ENCODE measurements at places on chromosomes 5 and 9. TPM values are rescaled to one million over a fixed set of nuclear protein-coding genes. Genes with fewer than 3 reads are reported as not detected.

DNA sequence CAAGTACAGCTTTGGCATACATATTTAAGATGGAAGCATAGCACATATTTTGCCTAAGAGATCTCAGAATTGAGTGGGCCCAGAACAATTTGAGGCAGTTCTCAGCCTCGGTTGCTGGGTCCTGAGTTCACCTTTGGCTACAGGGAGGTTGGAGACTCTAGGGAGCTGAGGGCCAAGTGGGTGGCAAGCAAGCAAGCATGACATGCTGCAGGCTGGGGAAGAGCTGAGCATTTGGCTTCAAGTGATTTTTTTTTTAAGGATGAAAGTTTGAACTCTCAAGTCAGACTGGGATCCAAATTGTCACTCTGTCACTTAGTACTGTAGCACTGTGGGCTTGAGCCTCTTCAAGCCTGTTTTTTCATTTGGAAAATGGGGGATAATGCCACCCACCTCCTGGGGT, 160.5 kb downstream of the MED27 start:
- no peak overlapping the region for H3K4me3 ChIP-seq
- no peak for DNase-seq
- peaks cover 6% of the 10 kb centered on the region for H3K4me1 ChIP-seq
- H3K36me3 ChIP-seq: no peaks in the 10 kb centered on the region
- H3K27ac ChIP-seq: no peak overlapping the region

DNA sequence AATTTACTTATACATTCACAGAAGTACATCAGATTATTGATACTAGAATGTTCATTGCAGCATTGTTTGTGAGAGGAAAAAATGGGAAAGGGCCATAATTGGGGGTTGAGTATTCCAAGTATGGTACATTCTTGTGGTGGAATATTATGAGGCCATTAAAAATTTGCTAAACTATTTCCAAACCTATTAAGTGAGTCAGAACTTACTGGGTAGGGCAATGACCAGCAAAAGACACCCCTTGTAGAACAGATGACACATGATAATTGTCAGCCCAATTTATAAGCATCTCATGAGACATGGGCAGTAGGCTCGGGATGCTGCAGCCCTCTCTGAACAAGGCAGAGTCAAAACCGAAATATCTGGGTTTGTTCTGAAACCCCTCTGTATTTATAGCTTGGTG, 192.6 kb upstream of the IL12B start:
- H3K27me3 ChIP-seq: no peaks in the 10 kb centered on the region
- no peak for DNase-seq
- H3K27ac ChIP-seq: no peak overlapping the region
- no peaks in the 10 kb centered on the region for H3K36me3 ChIP-seq
- no peak overlapping the region for H3K4me3 ChIP-seq

DNA sequence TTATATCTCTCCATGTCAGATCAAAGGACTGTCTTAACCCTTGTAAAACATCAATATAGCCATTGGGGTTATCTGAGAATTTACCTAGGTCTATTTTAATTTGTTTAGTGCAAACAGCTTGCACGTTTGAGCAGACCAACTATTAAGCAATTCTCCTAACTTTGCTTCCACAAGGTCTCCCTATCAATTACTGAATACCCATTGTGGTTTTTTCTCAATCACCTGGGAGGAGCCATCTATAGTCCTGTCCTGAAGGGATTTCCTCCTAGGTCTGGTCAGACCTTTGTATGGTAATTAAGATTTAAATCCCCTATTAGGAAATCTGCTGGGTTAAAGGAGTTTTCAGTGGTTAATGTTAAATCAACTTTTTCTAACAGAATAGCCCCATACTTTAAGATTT, 48.9 kb upstream of the S1PR3 start:
- no peak overlapping the region for H3K27ac ChIP-seq
- no peaks in the 10 kb centered on the region for H3K36me3 ChIP-seq
- H3K27me3 ChIP-seq: no peaks in the 10 kb centered on the region
- H3K4me1 ChIP-seq: no peaks in the 10 kb centered on the region

DNA sequence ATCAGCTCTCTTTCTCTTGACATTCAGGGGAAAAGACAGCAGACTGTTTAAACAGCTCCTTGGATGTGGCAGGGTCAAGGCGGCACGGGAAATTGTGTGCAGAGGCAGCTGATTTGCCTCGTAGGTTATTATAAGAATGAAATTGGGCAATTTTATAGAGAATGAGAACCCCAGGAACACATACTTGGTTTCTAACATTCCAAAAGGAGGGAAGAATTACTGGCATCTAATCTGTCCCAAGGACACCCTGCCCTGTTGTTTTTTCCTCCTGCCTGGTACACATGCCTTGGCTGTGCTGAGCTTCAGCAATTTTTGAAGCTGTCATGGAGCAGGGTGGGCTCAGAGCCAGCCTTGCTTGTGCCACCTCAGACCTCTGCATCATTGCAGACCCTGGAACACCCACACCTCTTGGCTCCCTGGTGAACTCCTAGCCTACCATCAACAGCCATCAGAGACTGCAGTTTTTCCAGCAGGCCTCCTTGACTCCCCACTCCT, 143.6 kb downstream of the BOD1 start:
- DNase-seq: no peak
- no peaks in the 10 kb centered on the region for H3K36me3 ChIP-seq
- no peak overlapping the region for H3K27ac ChIP-seq
- H3K27me3 ChIP-seq: peaks cover 3% of the 10 kb centered on the region
- H3K4me3 ChIP-seq: no peak overlapping the region

The TMOD1 gene
- 28.4 TPM for total RNA-seq

- H3K27me3 ChIP-seq: no peaks in the 10 kb centered on the region
- no peak overlapping the region for H3K27ac ChIP-seq
- no peak for DNase-seq
- H3K4me1 ChIP-seq: no peaks in the 10 kb centered on the region
- no peaks in the 10 kb centered on the region for H3K36me3 ChIP-seq
Measured at GRCh38 chr9:82436475-82436874, 447.9 kb downstream of the SPATA31D1 start.

DNA sequence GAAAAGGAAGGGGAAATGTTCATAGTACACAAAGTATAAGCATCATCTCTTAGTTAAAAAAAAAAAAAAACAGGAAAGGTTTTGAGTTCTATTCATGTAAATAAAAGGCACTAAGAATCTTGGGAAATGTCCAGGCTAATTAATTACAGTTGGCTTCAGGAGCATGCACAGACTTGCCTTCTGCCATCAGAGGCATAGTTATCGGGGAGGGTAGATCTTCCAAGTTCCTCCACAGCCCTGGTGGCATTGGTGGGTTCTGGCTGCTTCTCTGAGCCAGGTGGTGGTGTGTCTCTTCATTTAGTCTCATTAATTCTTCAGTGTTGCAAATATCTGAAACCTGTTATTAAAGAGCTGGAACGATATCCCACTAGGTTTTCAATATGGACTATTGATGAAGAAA, 85.2 kb downstream of the TMEM252 start:
- no peaks in the 10 kb centered on the region for H3K4me1 ChIP-seq
- no peaks in the 10 kb centered on the region for H3K36me3 ChIP-seq
- no peak overlapping the region for H3K4me3 ChIP-seq
- DNase-seq: no peak
- H3K27ac ChIP-seq: no peak overlapping the region
- H3K27me3 ChIP-seq: no peaks in the 10 kb centered on the region

The TMEM174 gene
- not detected for total RNA-seq

GRCh38 chr9:134717924-134718645, 76.5 kb downstream of the COL5A1 start:
- no peak overlapping the region for H3K27ac ChIP-seq
- no peaks in the 10 kb centered on the region for H3K4me1 ChIP-seq
- no peak for DNase-seq
- H3K36me3 ChIP-seq: no peaks in the 10 kb centered on the region

DNA sequence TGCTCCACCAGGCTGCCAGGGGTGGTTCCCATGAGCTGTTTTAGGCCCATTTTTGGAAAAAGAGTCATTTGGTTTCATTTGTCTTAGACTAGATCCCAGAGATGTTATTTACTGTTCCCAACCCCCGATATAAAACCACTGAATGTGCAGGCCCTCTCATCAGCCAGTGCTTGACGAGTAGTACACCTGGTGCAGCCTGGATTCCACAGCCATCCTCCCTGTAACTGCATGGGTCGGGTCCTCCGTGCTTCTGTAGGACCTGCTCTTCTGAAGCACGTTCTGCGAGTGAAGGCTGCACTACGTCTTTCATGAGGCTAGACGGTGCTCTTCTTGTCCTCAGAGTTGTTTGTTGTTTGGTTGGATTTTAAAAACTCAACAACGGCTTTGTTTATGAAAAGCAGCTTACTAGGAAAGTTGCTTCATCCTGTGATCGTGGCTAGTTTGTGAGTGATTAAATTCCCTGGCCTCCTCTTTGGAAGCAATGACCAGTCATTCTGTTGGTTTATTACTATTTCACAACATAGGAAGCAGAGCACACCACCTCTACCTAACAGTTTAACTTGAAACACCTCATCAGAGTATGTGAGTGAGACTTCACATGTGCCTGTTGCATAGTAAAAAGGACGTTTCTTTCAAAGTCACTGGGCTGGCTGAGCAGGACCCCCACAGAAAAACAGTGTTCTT, 135.2 kb downstream of the AOPEP start:
- peak overlapping the region; percentile 92 for H3K27ac ChIP-seq
- H3K4me1 ChIP-seq: peaks cover 26% of the 10 kb centered on the region

DNA sequence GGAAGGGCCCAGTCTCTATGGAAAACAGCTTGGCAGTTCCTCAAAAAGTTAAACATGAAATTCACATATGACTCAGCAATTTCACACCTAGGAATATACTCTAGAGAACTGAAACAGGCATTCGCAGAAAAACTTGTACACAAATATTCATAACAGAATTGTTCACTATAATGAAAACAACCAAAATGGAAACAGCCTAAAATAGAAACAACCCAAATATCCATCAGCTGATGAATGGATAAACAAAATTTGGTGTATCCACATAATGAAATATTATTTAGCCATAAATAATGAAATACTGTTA, 4.8 kb upstream of the GPR150 start:
- DNase-seq: peak; percentile 49
- H3K27ac ChIP-seq: peak overlapping the region; percentile 47
- no peaks in the 10 kb centered on the region for H3K27me3 ChIP-seq
- H3K4me1 ChIP-seq: peaks cover 9% of the 10 kb centered on the region
- no peak overlapping the region for H3K4me3 ChIP-seq

- no peak for DNase-seq
- no peaks in the 10 kb centered on the region for H3K4me1 ChIP-seq
- no peaks in the 10 kb centered on the region for H3K27me3 ChIP-seq
- no peaks in the 10 kb centered on the region for H3K36me3 ChIP-seq
- no peak overlapping the region for H3K27ac ChIP-seq
- H3K4me3 ChIP-seq: no peak overlapping the region
Measured at GRCh38 chr9:115367780-115368525, 250.0 kb upstream of the TNC start.

The PLCXD3 gene
- not detected for total RNA-seq

The SLC38A9 gene
- total RNA-seq: 16.5 TPM

The IFNA8 gene
- not detected for total RNA-seq

The BSPRY gene
- 5.6 TPM for total RNA-seq

The AQP7 gene
- total RNA-seq: not detected

The PCDHB2 gene
- total RNA-seq: 0.13 TPM

- DNase-seq: no peak
- no peaks in the 10 kb centered on the region for H3K27me3 ChIP-seq
- no peaks in the 10 kb centered on the region for H3K36me3 ChIP-seq
- no peak overlapping the region for H3K27ac ChIP-seq
- H3K4me3 ChIP-seq: no peak overlapping the region
Measured at GRCh38 chr9:6909181-6909580, 151.4 kb downstream of the KDM4C start.

- no peak for DNase-seq
- H3K4me1 ChIP-seq: no peaks in the 10 kb centered on the region
- no peak overlapping the region for H3K27ac ChIP-seq
- H3K27me3 ChIP-seq: no peaks in the 10 kb centered on the region
- no peak overlapping the region for H3K4me3 ChIP-seq
- no peaks in the 10 kb centered on the region for H3K36me3 ChIP-seq
Measured at GRCh38 chr5:5629607-5629978, 207.1 kb downstream of the ICE1 start.

DNA sequence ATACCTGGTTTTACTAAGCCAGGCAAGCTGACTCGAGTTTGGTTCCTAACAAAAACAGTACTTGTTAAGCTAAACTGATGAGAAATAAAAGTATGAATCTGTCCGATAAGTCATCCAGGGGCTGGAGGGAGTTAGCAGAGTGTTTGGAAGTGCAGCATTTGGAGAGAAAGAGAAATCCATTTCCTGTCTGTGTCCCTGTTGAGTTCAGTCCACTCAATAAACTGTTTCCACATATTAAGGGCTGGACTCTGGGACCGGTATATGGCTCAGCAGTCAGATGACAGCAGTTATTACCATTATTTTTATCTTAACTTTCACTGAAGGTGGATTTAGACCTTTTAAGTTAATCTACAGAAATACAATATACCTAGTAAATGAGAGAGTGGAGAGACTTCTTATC, 130.6 kb upstream of the ADRA1B start:
- H3K27ac ChIP-seq: no peak overlapping the region
- H3K4me3 ChIP-seq: no peak overlapping the region
- H3K36me3 ChIP-seq: no peaks in the 10 kb centered on the region
- H3K4me1 ChIP-seq: no peaks in the 10 kb centered on the region
- no peak for DNase-seq
- H3K27me3 ChIP-seq: no peaks in the 10 kb centered on the region

Data from GM12878 (cell line).